ENCODE measurements at places on chromosomes 7 and 10. TPM values are rescaled to one million over a fixed set of nuclear protein-coding genes. Genes with fewer than 3 reads are reported as not detected.

COX19 gene
- total RNA-seq = 18.6 TPM

DNA sequence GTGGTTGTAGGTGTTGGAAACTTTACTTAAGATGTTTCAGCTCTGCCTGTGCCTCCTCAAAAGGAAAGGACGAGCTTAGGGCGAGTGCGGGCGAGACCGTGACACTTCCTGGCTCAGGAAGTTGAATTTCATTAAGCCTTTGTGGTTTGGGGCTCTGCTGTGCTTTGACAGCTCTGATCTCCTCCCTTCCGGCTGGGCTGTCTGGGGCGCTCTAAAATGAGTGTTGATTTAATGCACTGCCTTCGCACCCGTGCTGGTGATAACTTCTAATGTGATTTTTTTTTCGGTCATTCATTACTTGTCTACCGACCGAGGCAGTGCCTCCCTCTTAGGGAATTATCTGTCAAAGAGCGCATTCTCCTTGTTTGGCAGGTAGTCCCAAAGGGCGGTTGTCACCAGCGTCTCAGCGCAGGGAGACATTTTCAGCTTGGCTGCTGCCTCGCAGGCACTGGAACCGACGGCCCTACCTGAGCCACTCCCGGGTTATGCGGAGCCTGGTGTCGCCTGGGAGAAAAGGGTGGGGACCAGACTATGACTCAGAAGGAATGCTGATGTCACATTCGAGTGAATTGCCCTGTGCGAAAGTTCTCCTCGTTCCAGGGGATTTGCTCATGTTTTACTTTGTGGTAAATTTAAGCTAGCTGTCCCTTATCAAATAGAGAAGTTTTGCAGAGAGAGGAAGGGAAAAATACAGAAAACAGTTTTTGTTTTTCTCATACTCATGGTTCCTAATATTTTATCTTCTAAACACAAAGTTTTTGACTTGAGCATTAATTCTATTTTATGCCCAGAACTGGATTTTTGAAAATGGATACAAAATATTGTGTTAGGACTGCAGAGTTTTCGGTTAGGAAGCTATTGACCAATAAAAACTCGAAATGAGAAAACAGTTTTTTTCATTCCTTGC lies 920 bp downstream of the TES start:
- peak; percentile 68 for DNase-seq

- DNase-seq = no peak
These were observed 65.9 kb downstream of the PRKCQ start for GRCh38 chr10:6514180-6514579.

GRCh38 chr10:29256586-29256985 lies 32.3 kb upstream of the LYZL1 start:
- DNase-seq = no peak

DNA sequence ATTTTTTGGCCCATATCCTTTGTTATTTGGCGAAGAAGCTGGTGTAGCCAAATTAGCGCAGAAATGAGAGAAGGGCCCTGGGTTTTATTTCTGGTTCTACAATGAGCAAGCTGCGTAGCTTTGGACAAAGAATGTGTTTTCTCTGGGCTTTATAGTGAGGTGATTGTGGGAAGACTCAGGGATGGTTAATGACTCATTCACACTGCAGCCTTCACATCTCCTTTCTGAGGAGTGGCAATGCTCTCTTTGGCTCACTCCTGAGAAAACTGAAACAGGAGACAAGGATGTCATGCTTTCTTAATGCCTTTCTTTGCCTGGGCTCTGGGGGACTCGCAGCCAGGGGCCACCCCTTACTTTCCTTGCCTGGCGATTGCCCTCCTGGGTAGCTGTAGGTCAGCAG lies 271.0 kb upstream of the PODXL start:
- DNase-seq = no peak

All from activated T-helper 1 cell treated with anti-CD3 and anti-CD28 coated beads, Interleukin-12 subunit alpha, Interleukin-12 subunit beta, Interleukin-2, Interleukin-4 antibody, amounts not matched to agents 30 ng/mL and 10 ng/mL and 1 ng/mL, durations not matched to agents 14 hours and 24 hours and 36 hours (primary cell).